ENCODE measurements at places on chromosomes 2 and 18.

- no peak for DNase-seq
These were observed 36.9 kb downstream of the NAPG start for GRCh38 chr18:10562773-10563160.

DNA sequence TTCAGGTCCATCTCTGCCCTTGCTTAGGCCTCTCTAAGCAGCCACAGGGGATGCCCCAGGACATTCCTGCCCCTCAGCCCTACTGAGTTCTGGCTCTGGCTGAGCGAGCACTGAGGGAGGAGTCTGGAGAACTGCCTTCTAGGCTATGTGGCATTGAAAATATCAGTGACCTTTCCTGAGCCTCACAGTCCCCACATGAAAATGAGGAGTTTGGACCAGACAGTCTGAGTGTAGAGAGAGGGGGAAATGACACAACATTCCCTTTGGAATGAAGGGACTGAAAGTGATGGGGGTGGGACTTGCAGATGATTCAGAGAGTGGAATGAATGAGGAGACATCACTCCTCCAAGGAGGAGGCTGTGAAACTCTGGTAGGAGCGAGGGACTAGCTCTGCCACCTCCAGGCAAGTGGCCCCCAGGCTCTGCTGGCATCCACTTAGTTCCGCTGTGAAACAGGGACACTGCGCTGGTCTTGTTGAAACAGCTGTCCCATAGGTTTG lies 8.0 kb downstream of the TNS1 start:
- DNase-seq: no peak

DNA sequence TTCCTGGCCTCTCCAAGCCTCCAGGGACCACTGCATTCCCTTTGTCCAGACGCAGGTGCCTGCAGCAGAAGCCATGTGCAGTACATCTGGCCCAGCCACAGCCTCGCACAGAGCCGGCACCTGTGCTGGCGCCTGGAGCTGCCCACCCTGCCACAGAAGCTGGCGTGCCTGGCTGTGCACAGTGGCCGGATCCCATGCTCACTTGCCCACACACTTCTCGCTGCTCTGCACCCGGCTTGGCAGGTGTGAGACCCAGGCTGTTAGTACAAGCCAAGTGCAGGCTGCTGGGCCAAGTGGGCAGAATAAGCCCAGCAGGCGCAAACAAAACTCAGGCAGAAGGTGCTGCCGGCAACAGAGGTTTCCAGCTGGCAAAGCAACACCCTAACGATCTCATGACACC lies 124.5 kb upstream of the CCDC150 start:
- no peak for DNase-seq

DNA sequence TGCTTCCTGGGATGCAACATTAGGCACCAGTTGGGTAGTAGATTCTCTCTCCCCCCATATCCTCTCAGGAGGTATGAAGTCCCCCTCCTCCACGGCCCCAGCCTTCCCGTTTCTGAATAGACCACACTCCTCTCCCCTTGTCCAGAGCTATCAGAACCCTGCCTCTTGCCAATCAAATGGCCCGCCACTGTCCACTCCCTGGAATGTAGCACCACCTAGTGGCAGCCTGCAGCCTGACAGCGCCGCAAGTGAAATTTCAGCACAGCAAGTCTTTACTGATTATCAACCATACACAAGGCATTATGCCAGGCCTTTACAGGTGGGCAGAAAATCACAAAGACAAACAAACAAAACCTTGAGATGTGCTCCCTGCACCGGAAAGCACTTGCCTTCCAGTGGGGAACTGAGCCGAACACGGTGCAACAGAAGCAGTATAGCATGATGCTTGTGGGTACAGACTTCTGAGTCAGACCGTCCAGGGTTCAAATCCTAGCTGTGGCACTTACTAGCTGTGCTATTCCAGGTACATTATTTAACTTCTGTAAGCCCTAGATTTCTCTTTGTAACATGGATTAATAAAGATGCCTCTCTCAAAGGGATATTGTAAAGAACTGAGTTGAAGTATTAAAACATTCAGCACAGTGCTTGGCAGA lies 174.0 kb downstream of the SMAD2 start:
- peak; percentile 21 for DNase-seq

- DNase-seq: no peak
These were observed 126.8 kb downstream of the MARCHF4 start for GRCh38 chr2:216245391-216245975.

- no peak for DNase-seq
These were observed 82.1 kb upstream of the REV1 start for GRCh38 chr2:99571954-99572353.

GRCh38 chr2:32229635-32230034 lies 35.1 kb downstream of the NLRC4 start:
- no peak for DNase-seq

DNA sequence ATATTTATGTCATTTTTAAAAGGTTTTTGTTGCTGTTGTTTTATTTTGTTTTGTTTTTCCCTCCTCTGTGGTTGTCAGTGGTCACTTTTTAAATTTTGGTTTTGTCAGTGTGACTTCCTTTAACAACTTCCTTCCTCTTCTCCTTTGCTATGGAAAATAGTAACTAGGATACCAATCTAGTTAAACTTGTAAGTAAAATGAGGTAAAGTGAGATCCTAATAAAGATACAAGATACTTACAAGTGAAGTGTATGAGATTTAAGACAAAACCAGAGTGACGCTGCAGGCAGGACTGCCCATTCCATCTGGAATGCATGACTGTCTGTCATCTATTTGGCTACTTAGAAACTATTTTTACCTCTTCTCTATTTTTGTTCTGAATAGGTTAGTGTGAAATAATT lies 30.6 kb upstream of the CREB1 start:
- no peak for DNase-seq

GRCh38 chr18:67766930-67767329 lies 250.4 kb upstream of the DSEL start:
- DNase-seq: no peak

- DNase-seq: no peak
These were observed 506.1 kb upstream of the FAM98A start for GRCh38 chr2:34105006-34105767.

DNA sequence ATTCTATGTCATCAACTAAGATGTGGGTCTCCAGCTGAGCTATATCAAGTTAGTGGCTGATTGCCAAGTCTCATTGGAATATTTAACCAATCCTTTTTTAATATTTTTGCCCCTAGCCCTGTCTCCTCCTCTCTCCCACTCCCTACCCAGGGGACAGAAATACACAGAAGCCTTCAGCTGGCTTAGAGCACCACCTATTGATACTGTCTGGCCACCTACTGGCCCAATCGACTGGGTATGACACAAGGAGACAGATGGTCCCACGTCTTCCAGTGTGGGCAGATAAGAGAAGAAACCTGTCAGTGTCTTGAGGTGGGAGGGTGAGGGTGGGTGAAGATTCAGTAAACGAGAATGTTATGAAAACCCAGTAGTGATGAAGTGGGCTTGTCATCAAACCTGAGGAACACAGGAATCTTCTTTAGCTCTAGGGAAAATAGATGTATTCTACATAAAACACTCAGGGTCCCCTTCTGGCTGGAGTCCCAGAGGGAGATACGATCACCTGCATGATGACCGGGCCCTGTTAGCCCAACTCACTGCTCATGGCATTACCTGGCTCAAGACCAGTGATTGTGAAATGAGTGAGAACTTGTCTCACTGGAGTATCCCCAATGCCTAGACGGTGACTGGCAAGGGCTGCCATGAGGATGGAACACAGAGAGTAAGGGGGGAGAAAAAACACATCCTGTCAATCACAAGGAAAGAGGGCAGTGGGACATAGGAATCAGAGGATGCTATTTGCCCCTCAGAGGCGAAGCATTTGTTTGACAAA lies 26.7 kb downstream of the POLR1A start:
- no peak for DNase-seq
